ENCODE measurements at places on chromosomes 3 and 15.

DNA sequence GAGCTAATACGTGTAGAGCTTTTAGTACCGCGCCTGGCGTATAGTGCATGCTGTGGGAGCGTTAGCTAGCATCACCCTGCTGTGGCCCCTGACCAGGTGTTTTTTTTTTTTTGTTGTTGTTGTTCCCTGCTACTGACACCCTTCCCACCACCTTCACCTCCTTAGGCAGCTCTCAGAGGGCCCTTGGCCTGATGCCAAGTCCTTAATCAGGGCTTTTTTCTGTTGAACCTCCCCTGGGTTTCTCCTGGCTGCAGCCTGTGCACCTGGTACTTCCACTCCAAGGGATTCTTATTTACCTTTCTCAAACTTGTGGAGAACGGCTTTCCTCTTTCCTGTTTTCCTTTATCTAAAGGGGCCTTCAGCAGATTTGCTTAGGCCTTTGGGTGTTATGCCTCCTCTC is 53.3 kb downstream of the SLC7A14 start:
- DNase-seq: no peak

GRCh38 chr3:5463991-5464390 is 276.5 kb downstream of the EDEM1 start:
- no peak for DNase-seq

DNA sequence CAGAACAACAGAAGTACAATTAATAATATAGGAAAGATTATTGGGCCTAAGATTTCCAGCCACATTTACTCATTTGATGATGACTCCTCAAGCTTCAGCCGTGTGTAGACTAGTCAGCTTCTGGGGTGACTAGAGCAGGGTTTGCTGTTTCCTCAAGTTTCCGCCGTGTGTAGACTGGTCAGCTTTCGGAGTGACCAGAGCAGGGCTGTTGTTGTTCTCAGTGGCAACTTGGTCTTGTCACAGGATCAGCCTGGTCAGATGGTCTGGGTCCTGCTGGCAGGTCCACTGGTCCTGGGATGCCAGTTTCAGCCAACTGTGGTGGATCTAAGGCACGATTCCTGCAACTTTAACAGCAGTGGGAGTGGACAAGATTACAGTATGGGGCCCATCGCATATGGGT is 21.8 kb upstream of the NOX5 start:
- DNase-seq: no peak

DNA sequence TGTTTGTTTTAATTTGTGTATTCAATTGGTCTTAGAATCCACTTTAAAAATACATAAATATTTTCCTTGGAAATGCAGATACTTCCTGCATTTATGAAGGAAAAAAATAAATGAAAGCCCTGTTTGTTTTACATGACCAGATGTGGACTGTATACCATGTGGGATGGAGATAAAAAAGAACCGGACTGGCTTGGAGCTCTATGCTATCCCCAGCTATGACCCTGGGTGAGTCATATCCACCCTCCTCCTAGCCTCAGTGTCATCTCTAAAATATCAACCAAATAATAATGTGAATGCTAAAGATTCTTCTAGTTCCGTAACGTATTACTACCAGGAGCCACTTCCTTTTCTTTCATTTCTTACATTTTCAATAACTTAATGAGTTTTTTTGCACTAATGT is 44.5 kb upstream of the PDZRN3 start:
- DNase-seq: no peak

- no peak for DNase-seq
Observed at GRCh38 chr3:31829826-31830426, 151.1 kb downstream of the OSBPL10 start.

DNA sequence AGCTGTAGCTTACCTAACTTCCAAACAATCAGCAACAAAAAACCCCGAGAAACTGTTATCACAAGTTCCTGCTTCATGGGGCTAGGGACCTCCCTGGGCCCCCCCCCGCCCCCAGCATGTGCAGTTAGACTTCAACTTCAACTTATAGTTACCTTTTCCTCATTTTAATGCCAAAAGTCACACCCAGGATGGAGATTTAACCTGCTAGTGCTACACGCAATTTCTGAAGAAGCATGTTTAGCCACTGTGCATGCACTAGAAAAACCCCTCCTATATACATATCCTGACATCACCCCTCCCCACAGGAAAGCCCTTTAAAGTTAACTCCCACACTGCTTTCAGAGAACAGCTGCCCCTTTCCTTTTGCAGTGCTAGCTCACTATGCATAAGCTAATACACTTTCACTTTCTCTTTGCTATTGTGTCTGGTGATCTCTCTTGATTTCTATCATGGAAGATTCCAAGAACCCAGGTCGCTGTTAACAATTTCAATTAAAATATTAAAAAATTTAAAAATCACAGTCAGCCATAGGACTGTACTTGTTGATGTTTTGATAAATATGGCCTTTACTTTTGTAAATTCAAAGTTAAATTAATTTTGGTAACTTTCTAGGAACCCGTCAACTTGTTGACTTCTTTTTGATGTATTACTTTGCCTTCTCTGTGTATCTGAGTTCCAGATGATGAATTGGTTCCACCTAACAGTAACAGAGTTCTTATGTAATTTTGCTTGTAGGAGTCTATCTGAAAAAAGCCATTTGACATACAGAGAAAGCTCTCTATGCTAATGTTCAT is 75.2 kb upstream of the ACAD9 start:
- no peak for DNase-seq

DNA sequence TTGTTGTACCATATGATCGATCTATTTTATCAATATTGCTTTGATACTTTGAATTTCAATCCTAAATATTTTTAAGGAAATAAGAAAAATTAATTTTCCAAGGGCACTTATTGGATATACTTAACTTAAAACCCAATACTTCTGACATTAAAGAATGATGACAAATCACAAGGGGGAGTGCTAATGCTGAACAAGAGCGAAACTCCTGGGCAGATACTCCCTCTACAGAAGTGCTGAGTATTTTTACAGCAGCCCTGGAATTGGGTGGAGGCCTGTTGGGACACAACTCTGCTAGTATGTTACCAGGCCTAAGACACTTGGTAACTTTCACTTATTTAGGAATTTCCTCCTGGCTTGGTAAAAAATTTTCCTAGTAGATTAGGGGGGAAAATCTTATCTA is 46.2 kb downstream of the DENND6A start:
- DNase-seq: no peak

DNA sequence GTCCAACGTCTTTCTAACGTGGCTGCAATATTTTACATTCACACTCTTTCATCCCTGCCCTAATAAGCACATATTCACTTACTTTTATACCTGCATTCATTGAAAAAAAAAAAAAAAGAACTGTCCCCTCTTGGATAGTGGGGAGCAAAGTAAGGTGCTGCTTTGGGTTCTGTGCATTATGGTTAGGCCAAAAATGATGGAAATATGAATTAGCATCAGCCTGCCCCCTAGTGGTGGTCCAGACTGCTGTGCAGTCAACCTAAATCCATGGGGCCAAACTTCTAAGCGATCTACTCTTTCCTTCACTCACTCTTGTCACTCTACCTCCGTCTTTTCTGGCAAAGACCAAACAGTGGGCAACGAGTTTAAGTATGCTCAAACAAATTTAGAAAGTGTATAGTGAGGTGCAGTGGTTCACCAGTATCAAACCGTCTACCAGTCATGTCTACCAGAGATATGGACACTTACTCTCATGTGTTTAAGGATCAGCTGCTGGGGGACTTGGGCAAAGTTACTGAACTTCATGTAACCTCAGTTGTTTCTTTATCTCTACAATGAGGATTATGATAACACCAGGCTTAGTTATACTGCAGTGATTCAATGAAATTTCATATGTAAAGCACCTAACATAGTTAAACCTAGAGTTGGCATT is 61.5 kb upstream of the GRM7 start:
- peak; percentile 3 for DNase-seq

DNA sequence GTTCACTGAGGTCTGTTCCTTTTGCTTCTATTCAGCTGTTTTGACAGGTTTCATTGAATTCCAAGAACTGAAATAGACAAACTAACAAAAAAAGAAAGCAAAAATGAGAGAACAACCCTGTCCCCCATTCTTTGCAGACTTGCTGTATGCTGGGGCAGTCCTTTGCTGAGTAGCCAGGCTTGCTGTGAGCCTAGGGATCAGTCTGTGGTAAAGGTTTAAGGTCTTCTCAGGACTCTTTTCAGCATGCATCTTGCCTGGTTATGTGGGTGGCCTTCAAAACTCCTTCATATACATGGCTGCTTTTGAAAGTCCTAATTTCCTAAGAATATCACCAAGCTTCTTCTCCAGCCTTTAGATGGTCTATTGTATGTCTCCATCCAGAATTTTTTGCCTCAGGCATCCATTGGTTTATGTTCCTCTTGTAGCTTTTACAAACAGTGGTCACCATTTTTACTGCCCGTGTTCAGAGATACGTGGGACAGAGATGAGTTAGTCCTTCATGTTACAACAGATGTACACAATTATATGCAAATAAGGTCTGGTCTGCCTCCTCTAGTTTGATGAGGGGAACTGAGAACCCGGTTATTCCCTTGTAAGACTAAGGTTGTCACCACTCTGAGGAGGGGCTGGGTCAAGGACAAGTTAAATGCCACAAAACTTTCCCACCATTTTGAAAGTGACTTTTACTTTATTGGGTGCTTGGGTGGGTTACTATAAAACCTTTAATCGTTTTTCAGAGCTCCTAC is 41.4 kb downstream of the SACM1L start:
- no peak for DNase-seq

- no peak for DNase-seq
Observed at GRCh38 chr3:19457449-19457848, 309.1 kb downstream of the KCNH8 start.

DNA sequence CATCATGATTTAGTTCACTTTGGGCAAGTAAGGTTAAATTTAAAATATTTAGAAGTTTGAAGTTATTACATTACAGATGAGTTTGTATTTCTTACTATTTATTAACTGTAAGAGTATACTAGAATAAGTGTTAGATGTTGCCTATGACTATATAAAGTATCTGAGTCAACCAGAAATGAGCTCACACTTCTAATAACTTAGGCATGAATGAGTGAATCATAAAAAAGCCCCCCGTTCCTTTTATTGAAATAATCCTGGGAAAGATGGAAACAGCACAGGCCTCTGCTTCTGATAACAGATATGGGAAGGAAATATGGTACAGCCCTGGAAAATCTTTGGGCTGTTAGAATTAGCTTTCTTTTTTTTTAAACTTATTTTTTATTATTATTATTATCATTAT is 66.6 kb upstream of the TGFBR2 start:
- DNase-seq: no peak
